KBM-7 (cell line): ENCODE measurements at places on chromosomes 16 and 17.

DNA sequence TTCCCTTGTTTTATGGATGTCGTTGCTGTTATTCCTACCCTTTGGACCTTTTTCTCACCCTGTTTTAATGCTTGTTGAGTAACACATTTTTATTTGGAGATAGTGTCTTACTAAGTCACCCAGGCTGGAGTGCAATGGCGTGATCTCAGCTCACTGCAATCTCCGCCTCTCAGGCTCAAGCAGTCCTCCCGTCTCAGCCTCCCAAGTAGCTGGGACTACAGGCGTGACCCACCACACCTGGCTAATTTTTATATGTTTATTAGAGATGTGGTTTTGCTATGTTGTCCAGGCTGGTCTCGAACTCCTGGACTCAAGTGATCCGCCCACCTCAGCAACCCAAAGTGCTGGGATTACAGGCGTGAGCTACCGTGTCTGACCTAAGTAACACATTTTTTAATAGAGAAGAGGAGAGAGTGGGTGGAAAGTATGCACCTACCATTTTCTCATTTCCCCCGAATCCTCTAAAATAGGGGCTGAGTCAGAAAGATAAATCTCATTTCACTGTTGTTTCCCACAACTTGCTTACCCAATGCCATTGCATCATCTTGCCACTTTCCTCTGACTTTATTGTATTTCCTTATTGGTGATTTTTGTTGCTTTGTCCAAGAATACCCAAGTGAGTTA is 7.0 kb downstream of the DHX40 start:
- DNase-seq, result no peak

- DNase-seq, result no peak
Observed at GRCh38 chr16:56480776-56481467, 29.6 kb downstream of the OGFOD1 start.

DNA sequence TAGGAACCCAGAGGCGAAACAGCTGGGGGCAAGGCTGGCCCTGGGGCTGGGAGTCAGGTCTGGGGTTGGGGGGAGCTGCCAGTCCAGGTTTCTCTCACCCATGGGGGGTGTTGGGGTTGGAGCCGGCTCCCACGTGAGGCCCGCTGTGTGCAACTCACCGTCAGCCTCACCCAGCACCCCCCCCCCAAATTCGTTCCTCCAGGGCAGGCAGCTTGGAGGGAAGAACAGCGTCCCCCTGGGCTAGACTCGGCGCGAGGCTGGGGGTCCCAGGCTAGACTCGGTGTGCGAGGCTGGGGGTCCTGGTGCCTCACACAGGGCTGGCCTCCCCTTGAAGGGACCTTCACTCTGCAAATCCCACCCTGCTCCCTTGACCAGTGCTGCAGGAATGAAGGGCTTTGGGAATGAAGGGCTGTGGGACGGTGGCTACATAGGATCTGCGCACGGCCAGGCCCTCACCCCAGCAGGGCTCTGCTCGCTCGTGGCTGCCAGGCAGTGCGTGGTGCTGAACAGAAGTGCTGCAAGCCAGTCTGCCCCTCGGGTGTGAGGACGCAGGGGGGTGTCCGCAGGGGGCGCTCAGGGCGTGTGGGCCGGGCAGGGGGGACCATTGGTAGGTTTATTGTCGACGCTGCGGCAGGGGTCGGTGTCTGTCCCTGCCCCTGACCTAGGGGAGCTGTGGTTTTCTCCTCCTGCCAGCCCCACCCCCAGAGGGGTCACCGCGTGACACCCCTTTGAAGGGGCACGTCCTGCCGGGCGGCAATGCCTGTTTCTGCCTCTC is 74.7 kb downstream of the KLHDC4 start:
- no peak for DNase-seq

GRCh38 chr17:4920351-4921048 is 11.6 kb upstream of the GP1BA start:
- no peak for DNase-seq

- no peak for DNase-seq
Observed at GRCh38 chr17:9935408-9935807, 30.3 kb upstream of the RCVRN start.
